Kidney glomerular epithelial cell (primary cell): ENCODE measurements at places on chromosomes 11 and 22.

GRCh38 chr22:41091132-41092022 is 1.0 kb upstream of the EP300 start:
- peak; percentile 94 for DNase-seq

DNA sequence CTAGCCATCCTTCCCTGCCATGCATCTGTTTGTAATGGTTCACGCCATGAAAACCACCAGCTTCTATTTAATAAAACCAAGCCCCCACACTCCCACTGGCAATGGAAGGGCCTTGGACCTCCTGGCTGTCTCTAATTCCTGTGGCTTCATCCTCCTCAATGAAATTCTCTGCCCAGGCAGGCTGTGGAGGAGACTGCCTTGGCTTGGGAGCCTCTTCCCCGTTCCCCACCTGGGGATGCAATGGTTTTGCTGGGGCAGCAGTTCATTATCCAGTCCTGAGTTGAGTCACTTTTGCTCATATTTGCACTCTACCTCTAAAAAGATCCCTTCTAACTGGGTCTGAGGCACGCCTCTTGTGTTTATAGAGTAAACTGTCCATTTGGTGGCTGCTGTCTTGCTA is 515.8 kb downstream of the NTM start:
- DNase-seq, result peak; percentile 47

DNA sequence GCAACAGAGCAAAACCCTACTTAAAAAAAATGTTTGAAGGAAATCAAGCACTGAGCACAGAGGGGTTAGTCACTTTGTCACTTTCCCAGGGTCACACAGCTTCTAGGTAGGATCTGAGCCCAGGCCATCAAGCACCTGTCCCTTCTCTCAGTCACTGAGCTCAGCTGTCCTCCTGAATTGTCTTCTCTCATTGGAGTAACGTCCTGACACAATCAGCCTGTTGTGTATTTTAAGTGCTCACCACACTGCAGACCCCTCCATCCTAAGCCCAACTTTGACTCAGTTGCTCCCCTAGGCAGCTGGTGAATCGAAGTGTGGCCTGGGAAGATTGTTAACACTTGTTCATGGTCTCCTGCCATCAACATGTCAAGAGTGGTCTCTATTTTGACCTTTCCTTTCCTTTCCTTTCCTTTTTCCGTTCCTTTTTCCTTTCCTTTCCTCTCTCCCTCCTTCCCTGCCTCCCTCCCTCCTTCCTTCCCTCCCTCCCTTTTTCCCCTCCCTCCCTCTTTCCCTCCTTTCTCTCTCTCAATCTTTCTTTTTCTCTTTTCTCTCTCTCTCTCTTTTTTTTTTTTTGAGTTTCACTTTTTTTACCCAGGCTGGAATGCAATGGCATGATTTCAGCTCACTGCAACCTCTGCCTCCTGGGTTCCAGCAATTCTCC is 76.1 kb downstream of the PIWIL3 start:
- DNase-seq, result no peak

GRCh38 chr11:131690362-131690761 is 319.9 kb downstream of the NTM start:
- DNase-seq, result no peak

DNA sequence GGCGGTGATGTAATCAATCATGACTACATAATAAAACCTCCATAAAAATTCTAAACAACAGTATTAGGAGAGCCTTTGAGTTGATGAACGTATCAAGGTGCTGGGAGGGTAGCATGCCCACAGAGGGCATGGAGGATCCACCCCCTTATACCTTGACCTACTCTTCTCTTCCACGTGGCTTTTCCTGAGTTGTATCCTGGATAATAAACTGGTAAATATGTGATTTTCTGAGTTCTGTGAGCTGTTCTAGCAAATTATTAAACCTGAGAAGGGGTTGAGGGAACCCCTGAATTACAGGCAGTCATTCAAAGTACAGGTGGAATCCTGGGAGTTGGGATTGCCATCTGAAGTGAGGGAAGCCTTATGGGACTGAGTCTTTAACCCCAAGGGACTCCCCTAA is 446.9 kb downstream of the DYNC2H1 start:
- DNase-seq, result no peak

- DNase-seq, result no peak
Measured at GRCh38 chr22:48700180-48700565, 1127.5 kb downstream of the BRD1 start.

GRCh38 chr11:122189229-122189628 is 73.2 kb upstream of the BLID start:
- peak; percentile 91 for DNase-seq

GRCh38 chr11:122803306-122803705 is 35.0 kb upstream of the CRTAM start:
- DNase-seq, result no peak

GRCh38 chr11:17561526-17561925 is 14.5 kb downstream of the OTOG start:
- DNase-seq, result no peak

DNA sequence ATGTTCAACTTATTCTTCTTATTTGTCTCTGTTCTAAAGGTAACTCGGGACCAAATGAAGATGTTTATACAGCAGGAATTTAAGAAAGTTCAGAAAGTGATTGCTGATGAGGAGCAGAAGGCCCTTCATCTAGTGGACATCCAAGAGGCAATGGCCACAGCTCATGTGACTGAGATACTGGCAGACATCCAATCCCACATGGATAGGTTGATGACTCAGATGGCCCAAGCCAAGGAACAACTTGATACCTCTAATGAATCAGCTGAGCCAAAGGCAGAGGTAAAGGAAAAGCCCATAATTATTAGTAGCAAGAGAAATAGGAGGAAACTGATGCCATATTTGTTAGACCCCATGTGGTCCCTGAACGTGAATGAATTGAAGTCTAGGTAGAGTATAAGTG is 63.3 kb downstream of the TRIM44 start:
- DNase-seq, result peak; percentile 15

DNA sequence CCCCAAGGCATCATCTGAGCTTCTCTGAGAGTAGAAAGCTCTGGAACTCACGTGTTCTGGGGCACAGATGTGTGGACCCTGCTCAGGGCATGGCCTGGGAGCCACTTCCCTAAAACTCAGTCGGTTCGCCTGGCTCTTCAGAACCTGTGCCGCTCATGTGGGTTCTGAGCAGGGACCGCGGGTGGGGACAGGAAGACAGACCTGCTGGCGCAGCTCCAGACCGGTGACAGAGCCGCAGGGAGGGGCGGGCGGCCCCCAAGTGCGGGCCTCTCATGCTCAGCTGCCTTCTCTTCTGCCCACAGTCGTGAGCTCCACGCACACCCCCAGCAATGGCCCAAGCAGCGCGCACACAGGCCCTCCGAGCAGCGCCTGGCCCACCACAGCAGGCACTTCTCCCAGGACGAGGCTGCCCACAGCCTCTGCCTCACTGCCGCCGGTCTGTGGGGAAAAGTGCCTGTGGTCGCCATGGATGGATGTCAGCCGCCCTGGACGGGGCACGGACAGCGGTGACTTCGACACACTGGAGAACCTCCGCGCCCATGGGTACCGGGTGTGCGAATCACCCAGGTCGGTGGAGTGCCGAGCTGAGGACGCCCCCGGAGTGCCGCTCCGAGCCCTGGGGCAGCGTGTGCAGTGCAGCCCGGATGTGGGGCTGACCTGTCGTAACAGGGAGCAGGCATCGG is 24.2 kb downstream of the MUC5AC start:
- DNase-seq, result no peak

DNA sequence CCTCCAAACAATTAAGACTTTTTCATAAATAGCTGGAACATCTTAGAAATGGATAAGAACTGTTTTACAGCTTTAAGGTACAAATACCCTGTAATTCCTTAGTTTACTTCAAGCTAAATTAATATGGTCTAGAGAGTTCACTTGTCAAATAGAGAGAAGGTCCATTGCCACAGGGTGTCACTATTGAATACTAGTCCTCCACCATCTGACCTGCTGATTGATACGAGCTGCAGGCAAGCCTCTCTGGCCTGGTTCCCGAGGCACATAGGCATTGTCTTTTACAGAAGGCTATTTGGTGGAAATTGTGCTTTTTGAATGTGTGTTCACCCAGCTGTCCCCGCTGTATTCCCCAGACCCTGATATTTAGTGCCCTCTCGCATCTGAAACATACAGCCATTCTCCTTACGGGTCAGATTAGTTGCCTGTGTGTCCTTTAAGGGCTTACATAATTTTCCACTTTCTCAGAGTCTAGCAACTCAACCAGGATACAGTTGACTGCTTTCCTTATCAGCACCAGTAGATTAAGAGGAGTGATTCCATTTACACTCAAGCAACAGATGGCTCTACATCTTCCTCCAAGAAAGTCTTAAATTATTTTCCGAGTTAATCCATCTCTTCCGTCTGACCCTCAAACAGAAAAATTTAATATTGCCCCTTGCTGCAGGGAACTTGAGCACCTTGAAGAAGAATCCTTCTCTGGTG is 788.8 kb upstream of the FAT3 start:
- DNase-seq, result no peak

- DNase-seq, result no peak
Measured at GRCh38 chr11:61712846-61713245, 32.7 kb downstream of the DAGLA start.

GRCh38 chr11:29645373-29645772 is 371.5 kb downstream of the KCNA4 start:
- no peak for DNase-seq

DNA sequence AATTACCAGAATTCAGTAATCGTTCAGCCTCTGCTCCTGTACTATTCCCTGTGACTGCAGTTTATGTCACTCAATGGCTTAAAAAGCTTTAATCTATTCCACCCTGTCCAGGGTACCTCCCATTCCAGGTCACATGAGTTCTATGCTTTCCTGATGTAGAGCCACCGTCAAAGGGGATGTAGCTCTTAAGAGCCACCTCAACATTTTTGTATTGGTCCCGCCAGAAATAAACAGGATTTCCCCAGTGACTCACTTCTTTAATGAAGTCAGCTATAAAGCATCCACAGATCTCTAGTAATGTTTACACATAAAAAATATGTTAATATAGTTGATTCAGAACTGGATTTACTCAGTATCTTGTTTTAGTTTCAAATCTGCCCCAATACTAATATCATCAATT is 1.3 kb upstream of the OR8D1 start:
- no peak for DNase-seq

DNA sequence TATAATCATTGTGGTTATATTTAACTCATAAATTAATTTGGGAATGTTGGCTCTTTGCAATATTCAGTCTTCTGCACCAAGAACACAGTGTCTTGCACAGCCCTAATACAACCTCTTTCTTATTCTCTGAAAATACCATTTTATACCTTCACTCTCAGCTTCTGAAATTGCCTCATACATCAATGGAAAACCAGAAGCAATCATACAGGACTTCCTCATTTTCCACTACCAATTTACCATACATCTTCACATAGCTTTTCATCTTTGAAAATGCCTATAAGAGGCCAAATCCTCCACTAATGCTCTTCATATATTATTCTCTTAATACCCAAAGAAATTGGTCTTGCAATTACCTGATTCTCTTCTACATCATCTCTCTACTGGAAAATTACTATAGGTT is 4.3 kb upstream of the OR2AG1 start:
- no peak for DNase-seq

DNA sequence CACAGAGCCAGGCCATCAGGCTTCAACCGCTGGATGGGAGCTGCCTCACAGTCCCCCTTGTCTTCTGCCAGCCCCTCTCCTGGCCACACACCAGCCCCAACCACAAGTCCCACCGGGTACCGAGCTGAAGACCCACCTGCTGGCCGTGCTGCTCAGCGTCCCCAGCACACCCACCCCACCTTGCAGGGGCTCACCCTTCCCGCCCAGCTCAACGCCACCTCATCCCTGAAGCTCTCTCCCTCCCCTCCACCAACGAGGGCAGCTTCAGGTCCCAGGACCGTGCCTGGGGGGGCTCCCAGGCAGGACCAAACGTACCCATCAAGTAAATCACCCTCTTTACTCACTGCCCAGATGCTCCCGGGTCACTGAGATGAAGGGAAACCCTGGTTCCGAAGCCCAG is 141.0 kb downstream of the CRYBB2 start:
- DNase-seq, result no peak

DNA sequence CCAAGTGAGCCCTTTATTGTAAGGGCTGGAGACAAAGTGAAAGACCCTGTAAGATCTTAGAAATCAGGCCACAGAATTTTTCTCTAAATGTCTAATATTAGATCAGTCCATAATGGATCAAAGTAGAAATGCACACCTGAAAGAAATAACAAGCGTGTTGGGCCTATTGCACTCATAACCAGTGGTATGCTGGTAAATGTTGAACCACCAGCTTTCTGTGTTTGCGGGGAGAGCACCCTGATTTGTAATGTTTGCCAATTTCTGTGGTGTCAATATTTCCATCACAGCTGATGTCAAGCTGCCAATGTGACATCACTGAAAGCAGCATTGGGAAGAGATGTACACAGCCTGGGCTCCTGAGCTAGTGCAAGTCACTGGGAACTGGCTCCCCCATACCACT is 46.2 kb downstream of the ENDOD1 start:
- no peak for DNase-seq

- no peak for DNase-seq
Measured at GRCh38 chr11:122317305-122317704, 201.3 kb upstream of the BLID start.

GRCh38 chr11:86161336-86161735 is 83.2 kb upstream of the EED start:
- DNase-seq, result no peak

- DNase-seq, result no peak
Measured at GRCh38 chr11:41536021-41536568, 76.6 kb upstream of the LRRC4C start.

GRCh38 chr11:38543986-38544385 is 1946.0 kb upstream of the RAG2 start:
- no peak for DNase-seq

- DNase-seq, result no peak
Measured at GRCh38 chr11:121460941-121461514, 8.3 kb upstream of the SORL1-AS1 start.

DNA sequence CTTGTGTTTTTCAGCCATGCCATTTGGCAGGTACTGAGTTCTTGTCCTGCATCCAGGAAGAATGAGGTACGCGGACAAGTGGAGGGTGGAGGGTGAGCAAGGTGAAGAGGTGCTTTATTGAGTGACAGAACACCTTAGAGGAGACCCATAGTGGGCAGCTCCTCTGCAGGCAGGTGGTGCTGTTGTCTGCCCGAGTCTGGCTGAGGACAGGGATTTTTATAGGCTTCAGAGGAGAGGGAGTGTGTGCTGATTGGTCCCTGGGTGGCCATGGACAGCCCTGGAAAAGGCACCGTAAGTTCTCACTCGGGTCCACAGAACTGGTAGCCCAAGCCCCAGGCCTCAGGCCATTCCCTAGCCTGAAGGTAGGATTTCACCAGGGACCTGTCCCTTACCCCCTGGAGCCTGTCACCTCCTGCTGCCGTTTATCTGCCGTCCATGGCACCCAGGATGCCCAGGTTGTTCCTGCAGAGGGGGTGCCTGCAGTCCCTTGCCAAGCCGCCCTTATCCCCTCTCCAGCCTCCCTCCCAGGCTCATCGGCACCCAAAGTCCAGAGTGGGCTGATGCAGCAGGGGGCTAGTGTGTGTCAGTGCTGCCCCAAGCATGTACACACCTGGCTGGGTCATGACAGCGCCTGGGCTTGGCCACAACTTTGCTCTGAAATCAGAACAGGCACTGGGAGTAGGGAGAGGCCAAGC is 213.6 kb downstream of the LRRC4C start:
- no peak for DNase-seq
